NCI-H748 treated with DMSO at 0.1 percent for 48 hours (cell line): ENCODE measurements at places on chromosomes 7 and 10.

GRCh38 chr7:134175334-134176036 lies 48.3 kb downstream of the LRGUK start:
- DNase-seq, result no peak

DNA sequence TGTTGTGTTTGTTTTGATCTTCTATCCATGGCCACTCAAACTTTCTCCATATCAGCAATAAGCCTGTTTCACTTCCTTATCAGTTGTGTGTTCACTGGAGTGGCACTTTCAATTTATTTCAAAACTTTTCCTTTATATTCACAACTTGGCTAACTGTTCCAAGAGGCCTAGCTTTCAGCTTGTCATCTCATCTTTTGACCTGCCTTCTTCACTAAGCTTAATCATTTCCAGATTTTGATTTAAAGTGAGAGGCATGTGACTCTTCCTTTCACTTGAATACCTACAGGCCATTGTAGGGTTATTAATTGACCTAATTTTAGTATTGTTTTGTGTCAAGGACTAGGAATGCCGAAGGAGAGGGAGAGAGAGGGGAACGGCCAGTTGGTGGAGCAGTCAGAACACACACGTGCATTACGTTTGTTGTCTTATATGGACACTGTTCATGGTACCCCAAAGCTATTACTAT lies 5.5 kb upstream of the GNAT3 start:
- no peak for DNase-seq

- no peak for DNase-seq
These were observed 34.2 kb upstream of the LEP start for GRCh38 chr7:128206747-128207500.

GRCh38 chr10:1417574-1417973 lies 319.8 kb downstream of the ADARB2 start:
- no peak for DNase-seq
